ENCODE measurements at places on chromosomes 7 and 10. TPM values are rescaled to one million over a fixed set of nuclear protein-coding genes. Genes with fewer than 3 reads are reported as not detected.

The RASA4B gene
- polyA plus RNA-seq, result 5.5 TPM

The SMC3 gene
- 76.3 TPM for polyA plus RNA-seq

The EPO gene
- polyA plus RNA-seq, result 0.13 TPM

The RNF32 gene
- 8.1 TPM for polyA plus RNA-seq

The ADRB1 gene
- polyA plus RNA-seq, result 3.2 TPM

The FIS1 gene
- 125 TPM for polyA plus RNA-seq

The LMOD2 gene
- polyA plus RNA-seq, result 5.5 TPM

The ZKSCAN1 gene
- polyA plus RNA-seq, result 93.9 TPM

The CALN1 gene
- 0.16 TPM for polyA plus RNA-seq

The FAM13C gene
- 25.9 TPM for polyA plus RNA-seq

The SFTPD gene
- polyA plus RNA-seq, result 5.6 TPM

The TRIM4 gene
- 38.6 TPM for polyA plus RNA-seq

The PRSS37 gene
- polyA plus RNA-seq, result 1.6 TPM
